Central memory CD8-positive, alpha-beta T cell (primary cell): ENCODE measurements at places on chromosomes 11 and 22.

GRCh38 chr11:79400717-79401330, 40.0 kb downstream of the TENM4 start:
- DNase-seq, result no peak

GRCh38 chr11:112177589-112177988, 2.3 kb downstream of the BCO2 start:
- DNase-seq, result no peak

DNA sequence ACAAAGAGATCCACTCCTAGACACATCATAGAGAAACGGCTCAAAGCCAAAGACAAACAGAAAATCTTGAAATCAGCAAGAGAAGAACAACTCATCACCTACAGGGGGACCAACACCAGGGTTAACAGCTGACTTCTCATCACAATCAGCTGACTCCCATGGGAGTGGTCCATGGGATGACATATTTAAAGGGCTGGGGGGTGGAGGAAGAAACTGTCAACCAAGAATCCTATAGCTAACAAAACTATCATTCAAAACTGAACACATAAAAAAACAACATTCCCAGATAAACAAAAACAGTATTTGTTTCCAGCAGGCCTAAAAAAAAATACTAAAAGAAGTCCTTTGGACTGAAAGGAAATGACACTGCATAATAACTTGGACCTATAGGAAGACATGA, 86.7 kb downstream of the APOL5 start:
- no peak for DNase-seq

DNA sequence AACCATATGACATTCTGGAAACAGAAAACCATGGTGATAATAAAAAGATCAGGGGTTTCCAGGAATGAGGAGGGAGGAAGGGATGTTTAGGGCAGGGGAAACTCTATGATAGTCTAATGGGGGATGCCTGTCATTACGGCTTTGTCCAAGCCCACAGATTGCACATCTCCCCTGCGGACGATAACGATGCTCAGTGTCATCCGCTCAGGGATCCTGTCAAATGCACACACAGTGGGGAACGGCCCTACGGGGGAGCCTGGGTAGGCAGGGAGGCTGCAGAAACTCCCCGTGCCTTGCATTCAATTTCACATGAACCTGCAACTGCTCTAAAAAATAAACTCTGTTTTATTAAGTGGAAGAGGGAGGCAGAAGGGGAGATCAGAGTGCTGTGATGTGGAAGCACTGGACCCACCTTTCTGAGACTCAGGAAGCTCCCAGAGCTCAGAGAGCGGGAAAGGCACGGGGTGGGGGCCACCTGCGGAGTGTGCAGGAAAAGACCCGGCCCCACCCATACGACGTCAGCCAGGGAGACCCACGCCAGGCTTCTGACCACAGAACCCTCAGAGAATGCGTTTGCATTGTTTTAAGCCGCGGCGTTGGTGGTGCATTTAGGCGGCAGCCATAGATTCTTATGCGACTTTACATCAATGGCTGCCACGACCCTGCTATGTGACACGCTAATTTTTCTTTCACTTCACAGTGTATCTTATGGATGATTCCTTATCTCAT, 543.5 kb downstream of the BRD1 start:
- no peak for DNase-seq

- DNase-seq, result no peak
Observed at GRCh38 chr22:42938976-42939375, 76.0 kb downstream of the PACSIN2 start.

- DNase-seq, result no peak
Observed at GRCh38 chr22:29149841-29150555, 55.7 kb upstream of the EMID1 start.

- no peak for DNase-seq
Observed at GRCh38 chr11:69746752-69747742, 28.1 kb downstream of the FGF4 start.

- no peak for DNase-seq
Observed at GRCh38 chr11:70064008-70064725, 13.9 kb upstream of the ANO1 start.
